ENCODE measurements at places on chromosomes 3 and 15.

GRCh38 chr3:178420033-178420432 lies 116.2 kb upstream of the KCNMB2 start:
- no peak for DNase-seq

- no peak for DNase-seq
Measured at GRCh38 chr3:121992601-121993560, 29.2 kb downstream of the ILDR1 start.

- DNase-seq: no peak
Measured at GRCh38 chr3:141557961-141558706, 71.3 kb downstream of the RASA2 start.

GRCh38 chr15:61318301-61318700 lies 89.2 kb upstream of the RORA start:
- no peak for DNase-seq

- peak; percentile 92 for DNase-seq
Measured at GRCh38 chr3:71111784-71112440, 471.6 kb downstream of the FOXP1 start.

DNA sequence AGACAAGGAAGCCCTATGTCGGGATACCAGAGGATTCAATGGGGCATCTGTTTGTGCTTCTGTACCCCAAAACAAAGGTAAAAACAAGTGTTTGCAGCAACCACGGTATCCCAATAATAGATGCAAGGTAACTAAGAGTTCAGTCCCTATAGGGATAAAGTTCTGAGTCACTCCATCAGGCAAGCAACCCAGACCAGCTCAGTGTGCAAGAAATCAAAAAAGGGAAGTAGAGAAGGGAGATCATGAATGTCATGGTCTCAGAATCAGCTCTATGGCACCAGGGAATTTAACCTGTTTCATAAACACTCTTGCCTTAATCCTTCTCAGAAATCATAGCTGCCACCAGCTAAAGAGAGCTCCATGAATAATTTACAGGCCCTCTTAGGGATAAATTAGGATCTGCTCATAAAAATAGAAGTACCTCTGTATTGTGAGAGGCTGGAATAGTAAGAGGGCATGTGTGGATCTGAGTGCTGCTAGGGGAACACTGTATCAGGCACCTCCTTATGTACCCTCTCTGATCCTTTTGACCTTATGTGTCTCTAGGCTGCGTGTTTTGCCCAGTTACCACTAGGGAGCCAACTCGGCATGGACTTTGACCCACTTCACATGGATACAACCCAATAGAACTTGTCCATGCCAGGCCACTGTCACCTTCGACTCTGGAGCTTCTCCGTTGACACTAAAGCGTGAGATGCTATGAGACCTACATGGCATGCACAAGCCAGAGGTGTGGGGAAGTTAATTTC lies 754.6 kb downstream of the AGBL1 start:
- DNase-seq: no peak

- no peak for DNase-seq
Measured at GRCh38 chr3:133933097-133934024, 37.7 kb upstream of the RAB6B start.

DNA sequence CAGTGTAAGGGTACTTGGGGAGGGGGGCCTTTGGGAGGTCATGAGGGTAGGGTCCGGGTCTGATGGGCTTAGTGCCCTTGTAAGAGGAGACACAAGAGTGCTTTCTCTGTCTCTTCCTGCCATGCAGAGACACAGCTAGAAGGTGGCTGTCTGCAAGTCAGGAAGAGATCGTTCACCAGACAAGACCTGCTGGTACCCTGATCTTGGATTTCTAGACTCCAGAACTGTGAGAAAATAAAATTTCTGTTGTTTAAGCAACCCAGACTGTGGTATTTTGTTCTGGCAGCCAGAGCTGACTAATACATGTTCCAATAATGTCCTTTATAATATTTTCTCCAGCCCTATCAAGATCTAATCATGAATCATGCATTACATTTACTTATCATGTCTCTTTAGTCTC lies 130.0 kb upstream of the VEPH1 start:
- DNase-seq: no peak

DNA sequence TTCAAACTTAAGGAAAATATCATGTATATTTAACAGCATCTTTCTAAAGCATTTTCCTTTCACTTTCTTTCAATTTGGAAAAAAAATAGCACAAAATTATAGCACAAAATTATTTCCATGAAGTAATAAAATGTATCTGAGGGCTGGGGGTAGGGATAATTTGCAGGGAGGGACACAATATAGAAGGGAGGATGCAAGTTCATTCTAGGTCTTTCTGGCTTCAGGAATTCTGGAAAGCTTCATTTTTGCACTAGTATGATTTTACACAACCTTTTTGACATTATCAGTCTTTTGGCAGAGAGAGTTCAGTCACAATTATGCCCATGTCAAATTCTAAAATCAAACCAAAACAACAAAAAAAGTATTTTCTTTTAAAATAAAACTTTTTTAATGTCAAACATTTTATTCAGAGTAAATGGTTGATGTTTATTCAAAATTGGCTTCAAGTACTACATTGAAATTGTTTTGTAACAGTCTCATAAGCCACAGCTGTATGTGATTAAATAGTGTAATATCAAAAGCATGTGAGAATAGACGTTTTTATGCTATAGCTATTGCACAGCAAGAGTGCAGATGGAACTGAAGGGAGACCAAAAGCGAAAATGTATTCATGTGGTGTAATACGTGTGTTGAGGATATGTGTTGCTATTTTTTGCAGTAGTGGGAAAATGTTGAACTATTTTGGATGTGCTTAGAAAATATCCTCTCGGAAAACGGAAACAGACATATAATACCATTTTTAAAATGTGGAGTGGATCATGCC lies 5.8 kb downstream of the RBMS3 start:
- DNase-seq: peak; percentile 69

GRCh38 chr15:36850864-36851263 lies 249.5 kb downstream of the MEIS2 start:
- no peak for DNase-seq

- DNase-seq: no peak
Measured at GRCh38 chr3:115655761-115656282, 32.5 kb downstream of the GAP43 start.

GRCh38 chr3:69562020-69562419 lies 176.1 kb upstream of the FRMD4B start:
- DNase-seq: no peak

- DNase-seq: no peak
Measured at GRCh38 chr15:88648357-88649214, 9.8 kb downstream of the ISG20 start.

DNA sequence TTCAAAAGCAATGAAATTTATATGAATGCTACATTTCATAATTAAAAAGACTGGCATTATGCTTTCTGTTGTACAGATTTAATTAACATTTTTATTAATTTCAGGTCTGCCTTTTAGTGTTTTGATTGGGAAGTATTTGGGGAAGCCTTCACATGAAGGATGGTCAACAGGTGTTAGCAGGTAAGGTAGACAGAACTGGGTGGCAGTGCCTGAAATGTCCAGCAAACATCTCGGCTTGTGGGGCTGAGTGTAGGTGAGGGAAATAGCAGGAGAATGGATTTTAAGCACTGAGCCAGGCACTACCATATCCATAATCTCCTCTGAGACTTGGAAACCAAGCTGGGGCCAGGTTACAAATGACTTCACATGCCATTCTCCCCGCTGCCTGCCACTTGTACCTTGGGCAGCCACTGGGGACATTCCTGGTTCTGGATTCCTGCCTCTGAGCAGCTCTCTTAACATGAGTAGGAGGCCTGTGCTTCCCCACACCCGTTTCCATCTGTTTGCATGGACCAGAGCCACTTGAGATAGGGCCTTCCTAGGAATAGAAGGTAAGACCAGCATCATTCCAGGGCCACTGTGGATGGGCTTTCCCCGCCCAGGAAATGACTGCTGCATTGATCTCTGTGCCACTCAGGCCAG lies 125.9 kb upstream of the HES1 start:
- no peak for DNase-seq

- peak; percentile 94 for DNase-seq
Measured at GRCh38 chr3:186932281-186933181, 2.2 kb downstream of the ST6GAL1 start.

DNA sequence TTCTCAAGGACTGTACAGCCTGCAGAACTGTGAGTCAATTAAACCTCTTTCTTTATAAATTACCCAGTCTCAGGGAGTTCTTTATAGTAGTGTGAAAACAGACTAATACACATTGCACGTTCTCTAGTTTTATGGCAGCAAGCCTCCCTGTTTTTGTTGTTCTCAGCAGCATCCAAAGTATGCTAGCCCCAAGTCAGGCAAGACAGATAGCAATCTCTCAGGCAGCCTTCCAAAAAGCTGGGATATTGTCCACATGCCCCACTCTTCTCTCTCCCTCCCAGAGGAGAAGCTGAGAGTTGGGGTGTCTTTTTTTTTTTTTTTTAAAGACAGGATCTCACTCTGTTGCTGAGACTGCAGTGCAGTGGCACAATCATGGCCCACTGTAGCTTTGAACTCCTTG lies 130.6 kb downstream of the ISL2 start:
- DNase-seq: no peak

DNA sequence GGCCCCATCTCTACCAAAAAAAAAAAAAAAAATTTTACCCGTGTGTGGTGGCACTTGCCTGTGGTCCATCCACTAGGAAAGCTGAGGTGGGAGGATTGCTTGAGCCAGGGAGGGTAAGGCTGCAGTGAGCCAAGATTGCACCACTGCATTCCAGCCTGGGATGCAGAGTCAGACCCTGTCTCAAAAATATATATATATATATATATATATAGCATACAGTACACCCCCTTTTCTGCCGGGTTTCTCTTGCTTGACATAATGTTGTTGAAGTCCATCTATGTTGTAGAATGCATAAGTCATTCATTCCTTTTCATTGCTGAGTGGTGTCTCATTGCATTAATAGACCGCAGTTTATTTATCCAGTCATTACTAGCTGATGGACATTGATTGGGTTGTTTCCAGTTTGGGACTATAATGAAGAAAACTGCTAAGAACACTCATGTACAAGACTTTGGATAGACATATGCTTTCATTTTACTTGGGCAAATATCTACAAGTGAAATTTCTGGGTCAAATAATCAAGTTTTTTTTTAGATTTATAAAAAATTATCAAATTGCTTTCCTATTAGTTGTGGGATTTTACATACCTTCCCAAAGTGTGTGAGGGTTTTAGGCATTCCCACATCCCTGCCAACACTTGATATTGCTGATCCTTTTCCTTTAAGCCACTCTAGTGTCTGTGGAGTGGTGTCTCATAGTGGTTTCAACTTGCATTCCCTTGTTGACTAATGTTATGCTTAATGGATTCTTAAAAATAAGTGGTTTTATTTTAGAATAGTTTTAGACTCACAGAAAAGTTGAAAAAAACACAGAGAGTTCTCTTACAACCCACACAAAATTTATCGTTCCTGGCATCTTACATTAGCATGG lies 2.1 kb upstream of the PRR20G start:
- DNase-seq: no peak

GRCh38 chr15:33032053-33032452 lies 162.5 kb downstream of the FMN1 start:
- DNase-seq: no peak

DNA sequence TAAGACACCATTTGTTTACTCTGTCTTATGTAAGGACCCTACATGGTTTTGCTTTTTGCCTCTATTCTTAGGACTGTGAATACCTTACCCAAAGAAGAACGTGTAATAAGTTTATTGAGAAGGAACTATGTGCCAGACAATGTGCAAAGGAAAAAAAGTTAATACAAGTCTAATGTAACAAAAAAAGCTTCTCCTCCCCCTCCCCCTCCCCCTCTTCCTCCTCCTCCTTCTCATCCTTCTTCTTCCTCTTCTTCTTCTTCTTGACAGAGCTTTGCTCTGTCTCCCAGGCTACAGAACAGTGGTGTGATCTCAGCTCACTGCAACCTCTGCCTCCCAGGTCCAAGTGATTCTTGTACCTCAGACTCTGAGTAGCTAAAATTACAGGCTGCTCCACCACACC lies 50.9 kb upstream of the MITF start:
- no peak for DNase-seq

DNA sequence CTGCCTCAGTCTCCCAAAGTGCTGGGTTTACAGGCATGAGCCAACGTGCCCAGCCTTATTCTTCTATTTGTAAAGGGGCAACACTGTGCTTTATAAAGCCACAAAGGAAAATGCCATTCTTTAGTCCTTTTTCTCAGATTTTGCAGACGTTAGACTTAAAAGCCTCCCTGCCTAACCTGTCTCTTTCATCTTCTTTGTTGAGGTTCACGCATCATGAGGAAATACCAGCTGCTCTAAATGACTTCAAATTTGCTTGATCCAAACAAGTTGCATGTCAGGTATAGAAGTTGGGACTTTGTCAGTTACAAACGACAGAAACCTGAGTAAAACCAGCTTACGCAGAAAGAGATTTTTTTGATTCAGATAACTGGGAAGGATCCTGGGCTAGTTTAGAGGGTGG lies 51.1 kb upstream of the LRRFIP2 start:
- DNase-seq: no peak

- DNase-seq: no peak
Measured at GRCh38 chr3:73467211-73467610, 157.5 kb downstream of the PDZRN3 start.

DNA sequence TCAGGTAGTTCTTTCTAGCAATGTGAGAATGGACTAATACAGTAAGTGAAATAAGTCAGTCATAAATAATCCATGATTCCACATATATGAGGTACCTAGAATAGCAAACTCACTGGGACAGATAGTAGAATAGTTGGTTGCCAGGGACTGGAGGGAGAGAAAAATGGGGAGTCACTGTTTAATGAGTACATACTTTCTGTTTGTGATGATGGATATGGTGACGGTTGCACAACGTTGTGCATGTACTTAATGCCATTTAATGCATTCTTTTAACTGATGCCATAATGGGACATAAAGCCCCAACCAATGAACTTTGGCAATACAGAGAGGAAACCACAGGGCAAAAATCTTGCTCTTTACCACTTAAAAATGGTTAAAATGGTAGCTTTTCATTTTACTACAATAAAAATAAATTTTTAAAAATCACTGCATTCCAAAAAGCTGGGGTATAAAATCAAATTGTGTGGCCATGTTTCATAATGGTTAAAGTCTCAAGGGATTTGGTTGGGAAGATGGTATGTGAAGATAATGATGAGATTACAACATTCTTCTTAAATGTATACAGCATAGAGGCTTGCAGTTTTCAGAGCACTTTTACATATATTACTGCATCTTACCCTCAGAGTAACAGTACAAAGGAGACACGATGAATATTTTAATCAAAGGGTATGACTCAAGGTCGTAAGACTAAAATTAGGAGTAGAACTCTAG lies 45.2 kb downstream of the ADAM10 start:
- DNase-seq: no peak

All from dermis microvascular lymphatic vessel endothelial cell (primary cell).